ENCODE measurements at places on chromosomes 2 and 18. TPM values are rescaled to one million over a fixed set of nuclear protein-coding genes. Genes with fewer than 3 reads are reported as not detected.

DNA sequence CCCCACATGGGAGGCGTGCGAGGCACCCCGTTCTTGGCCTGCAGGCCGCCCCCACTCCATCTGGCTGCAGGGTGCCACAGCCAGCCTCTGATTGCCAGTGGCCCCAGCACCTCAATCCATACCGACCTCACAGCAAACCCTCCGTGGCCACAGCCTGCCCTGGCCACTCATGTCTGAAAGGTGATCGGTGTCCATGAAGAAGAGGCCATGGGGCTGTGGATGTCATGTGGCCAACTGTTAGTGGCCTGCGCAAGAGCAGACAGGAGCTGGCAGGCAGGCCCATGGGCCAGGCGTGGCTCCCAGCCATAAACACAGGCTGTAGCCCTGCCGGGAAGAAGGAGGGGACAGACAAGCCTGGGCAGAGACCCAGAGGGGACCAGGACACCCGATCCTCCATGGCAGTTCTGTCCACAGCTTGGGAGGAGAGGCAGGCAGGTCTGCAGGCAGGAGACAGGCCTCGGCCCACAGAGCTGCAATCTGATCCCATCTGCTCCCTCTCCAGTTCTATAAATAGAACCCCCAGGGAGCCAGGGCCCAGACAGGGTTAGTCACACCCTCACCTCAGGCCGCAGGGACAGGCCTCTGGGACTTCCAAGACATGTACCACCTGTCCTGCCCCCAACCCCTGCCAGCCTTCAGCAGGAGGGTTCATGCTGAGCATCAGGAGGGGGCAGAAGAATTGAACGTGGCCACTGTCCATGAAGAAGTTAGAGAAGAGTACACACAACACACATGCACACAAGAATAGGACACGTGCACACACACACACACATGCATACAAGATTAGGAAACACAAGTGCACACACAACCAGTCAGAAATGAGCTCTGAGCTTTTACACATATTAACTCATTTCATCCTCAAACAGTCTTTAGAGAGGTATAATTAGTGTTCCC, 16.9 kb downstream of the STEAP3 start:
- DNase-seq = peak; percentile 86

GRCh38 chr18:74284980-74285355, 6.8 kb downstream of the CYB5A start:
- DNase-seq = no peak

DNA sequence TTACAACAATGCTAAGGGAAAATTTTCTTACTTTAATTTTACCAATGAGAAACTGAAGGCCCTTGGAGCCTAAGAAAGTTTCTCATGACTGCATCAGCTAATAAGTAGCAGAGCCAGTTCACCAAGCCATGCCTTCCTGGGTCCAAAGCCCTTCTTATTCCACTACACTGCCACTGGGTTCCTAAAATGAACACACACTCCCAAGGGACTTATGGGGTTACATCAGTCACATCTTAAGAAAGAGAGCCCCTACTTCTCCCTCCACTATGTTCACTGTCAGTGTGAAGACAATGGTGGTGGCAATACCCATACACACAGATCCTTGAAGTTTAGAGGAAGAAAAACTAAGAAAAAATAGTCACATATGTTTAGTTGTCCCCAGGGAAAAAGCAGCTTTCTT, 20.6 kb downstream of the MBD2 start:
- DNase-seq = no peak

DNA sequence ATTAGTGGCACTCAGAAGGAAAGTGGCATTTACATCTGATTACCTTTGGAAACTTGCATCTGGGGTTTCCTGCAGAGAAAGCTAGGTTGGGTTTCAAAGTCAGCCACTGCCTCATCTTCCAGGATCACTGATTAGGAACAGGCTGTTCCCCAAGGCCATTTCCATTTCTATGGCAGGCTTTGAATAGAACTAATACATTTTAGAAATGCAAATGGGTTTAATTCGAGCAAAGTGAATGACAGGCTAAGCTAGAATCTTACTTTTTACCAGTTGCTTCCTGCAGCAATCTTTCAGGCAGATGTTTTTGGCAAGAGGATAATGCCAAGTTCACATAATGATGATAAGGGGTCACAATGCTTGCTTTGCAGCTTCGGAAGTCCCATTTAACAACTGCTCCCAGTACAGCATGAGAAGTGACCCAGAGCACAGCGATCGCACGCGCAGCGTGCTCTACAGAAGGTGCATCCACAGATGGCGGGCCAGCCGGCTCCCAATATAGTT, 336.7 kb downstream of the LPIN1 start:
- no peak for DNase-seq

GRCh38 chr18:35816003-35816402, 156.5 kb upstream of the RMP24 start:
- no peak for DNase-seq

CFAP53 gene
- 0.29 TPM for total RNA-seq

All from right cardiac atrium (tissue), 5 donors.